ENCODE measurements at places on chromosomes 3 and 15.

DNA sequence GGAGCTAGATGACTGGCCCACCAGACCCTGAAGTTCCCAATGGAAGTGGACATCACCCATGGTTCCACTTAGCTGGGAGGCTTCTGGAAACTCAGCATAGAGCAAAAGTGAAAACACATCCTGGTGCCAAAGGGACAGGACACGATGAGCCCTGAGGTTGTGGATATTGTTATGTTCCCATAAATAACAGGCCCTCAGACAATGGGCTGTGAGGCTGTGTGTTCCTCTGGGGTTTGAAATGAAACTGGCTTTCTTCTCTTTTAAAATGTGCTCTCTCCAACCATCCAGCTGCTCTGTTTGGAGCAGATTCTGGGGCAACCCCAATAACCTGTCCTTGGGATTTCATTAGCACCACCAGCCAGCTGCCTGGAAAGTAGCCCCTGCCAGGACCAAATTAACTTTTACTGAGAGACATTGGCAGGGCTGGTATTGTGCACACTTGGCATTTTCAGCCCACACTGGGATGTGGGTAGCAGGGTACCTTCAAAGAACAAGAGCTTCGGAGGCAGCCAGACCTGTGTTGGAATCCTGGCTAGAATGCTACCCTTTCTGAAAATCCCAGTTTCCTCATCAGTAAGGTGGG, 97.5 kb downstream of the DNAJB8 start:
- no peak for DNase-seq

DNA sequence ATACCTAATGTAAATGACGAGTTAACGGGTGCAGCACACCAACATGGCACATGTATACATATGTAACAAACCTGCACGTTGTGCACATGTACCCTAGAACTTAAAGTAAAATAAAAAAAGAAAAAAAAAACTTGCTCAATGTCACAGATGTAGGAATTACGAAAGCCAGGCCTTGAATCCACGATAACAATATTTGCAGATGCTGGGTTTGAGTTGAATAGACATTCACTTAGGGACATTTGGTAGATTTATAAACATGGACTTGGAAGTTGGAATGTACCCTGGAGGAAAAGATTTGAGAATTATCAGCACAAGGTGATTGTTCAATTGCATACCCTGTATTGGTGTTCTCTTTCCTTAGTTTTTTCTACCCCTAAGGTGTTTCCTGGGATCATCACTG, 260.2 kb upstream of the PEX5L start:
- DNase-seq, result no peak

GRCh38 chr3:27939940-27940339, 217.8 kb upstream of the EOMES start:
- no peak for DNase-seq

- peak; percentile 85 for DNase-seq
Measured at GRCh38 chr3:72152551-72153476, 367.9 kb upstream of the PROK2 start.

- no peak for DNase-seq
Measured at GRCh38 chr15:79904271-79904670, 7.5 kb upstream of the MTHFS start.

DNA sequence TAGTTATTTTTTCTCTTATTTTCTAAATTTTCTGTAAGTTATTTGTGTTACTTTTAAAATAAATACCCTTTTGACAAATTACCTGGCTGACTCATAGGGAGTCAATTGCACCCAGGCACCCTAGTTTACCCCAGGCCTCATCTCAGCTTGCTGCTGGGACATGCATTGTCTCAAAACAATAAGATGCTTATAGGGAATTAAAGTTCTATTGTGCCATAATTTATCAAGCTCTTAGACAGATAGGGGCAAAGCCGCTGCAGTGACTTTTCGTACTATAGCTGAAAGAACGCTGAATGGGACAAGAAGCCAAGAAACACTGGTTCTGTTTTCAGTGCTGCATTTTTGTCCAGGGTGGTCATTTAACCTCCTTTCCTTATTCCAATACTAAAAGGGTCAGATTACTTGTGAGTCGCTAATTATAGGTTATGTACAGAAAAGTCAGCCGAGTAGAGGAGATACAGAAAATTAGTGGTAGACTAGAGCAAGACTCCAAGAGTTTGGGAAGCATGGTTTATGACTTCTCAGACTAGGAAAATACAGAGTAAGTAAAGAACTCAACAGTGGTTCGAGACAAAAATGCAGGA, 50.3 kb downstream of the EXD1 start:
- no peak for DNase-seq

GRCh38 chr3:2934541-2934940, 175.6 kb downstream of the IL5RA start:
- DNase-seq, result no peak

DNA sequence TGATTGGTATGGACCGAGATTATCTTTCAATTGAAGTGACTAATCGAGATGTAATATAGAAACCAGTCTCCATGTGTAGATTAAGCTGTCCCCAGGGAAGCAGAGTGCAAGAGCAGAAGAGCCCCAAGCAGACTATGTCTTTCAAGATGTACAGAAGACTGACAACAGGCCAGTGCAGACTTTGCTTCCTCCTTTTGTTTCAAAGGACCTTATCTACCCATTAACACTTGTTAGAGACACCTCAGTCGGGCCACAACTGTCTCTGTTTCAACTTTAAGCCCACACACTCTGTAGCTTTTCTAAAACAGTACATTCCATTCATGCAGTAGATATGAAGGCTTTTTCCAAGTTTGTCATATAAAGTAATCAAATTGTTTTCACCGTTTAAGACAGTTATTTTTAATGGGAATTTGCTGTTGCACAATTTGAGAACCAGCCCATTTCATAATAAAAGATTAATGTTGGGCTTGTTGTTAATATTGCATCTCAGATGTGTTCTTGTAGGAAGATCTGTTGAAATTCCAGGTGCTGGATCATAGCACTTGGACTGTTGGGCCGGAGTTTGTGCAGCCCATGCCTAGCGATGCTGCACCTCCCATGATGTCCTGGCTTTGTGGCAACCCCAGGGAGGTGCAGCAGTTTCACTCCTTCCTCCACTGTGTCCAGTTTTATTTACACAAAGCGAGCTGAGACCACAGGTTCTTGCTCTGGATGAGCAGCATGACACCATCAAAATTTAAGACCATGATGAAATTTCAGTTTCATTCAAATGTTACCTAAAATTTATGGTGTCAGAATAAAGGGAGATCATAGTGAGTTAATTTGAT, 12.4 kb downstream of the GORASP1 start:
- DNase-seq, result no peak

DNA sequence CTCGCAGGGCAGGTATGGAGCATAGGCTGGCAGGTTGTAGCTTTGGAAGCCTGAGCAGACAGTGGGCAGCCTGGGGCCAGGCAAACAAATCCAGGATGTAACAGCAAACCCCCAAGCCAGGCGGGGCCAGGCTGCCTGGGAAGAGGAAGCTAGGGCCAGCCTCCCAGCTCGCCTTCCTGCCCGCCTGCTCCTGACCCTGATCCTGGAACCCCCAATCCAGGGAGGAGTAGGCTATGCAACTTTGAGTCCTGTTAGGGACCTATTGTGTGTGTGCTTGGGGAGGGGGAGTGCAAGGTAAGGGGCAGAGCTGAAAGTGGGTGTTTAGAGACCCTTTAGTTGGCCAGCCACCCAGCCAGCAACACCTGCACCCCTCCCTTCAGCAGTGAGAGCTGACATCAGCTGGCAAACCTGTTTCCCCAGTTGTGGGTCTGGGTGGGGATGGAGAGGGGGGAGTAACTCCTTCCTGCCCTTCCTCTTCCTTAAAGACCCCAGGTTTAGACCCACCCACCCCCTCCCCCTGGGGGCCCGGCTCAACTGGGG, 2.5 kb downstream of the NBEAL2 start:
- no peak for DNase-seq

- no peak for DNase-seq
Measured at GRCh38 chr15:29888646-29889045, 66.4 kb upstream of the TJP1 start.

GRCh38 chr3:64216274-64217147, 8.8 kb downstream of the PRICKLE2 start:
- DNase-seq, result no peak

- no peak for DNase-seq
Measured at GRCh38 chr15:50150349-50150748, 31.3 kb upstream of the ATP8B4 start.

GRCh38 chr3:39193391-39193790, 996 bp upstream of the XIRP1 start:
- DNase-seq, result no peak

DNA sequence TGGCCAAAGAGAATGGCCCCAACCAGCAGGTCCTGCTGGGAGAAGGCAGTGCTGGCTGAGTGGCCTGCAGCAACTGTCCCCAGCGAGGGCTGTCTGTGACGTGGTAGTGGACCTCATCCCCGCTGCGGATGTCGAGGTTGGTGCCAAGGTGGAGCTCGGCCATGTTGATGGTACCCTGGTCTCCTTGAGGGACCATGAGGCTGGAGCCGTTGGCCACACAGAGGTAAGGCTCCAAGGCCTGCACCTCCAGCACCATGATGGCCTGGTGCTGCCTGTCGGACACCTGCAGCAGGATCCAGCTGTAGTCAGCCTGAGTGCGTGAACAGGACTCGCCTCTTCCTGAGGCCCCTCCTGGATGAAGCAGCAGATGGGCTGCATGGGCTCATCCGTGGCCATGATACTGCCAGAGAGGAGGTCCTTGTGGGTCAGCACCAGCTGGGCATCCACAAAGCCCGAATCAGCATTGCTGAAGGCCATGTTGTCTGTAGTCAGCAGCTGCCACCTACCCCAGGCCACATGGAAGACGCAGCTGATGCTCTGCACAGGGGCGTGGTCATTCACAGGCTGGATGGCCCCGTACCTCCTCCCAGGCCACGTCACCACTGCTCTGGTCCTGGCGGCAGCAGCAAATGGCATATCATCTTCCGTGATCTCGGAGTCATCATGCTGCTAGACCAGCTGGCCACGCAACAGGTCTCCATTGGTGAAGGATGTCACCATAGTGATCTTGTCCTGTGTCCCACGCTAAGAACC, 167.5 kb downstream of the GOLGA6L4 start:
- peak; percentile 9 for DNase-seq

DNA sequence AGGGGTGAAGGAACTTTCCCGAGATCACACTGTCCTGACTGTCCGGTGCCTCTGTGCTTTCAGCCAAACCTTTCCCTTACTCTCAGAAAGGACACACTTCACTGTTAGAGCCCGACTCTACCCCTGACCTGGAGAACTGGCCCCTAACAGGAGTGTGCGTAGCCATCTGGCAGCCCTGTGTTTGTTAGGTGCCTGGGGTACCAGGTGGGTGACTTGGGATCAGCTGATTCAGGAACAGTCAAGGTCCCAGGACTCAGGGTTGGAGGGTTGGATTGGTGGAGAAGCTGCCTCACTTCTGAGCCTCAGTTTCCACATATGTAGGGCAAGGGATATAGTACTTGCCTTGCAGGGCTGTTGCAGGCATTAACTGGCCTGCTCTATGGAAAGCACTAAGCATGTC, 98.3 kb upstream of the SLC6A11 start:
- DNase-seq, result no peak

- no peak for DNase-seq
Measured at GRCh38 chr15:79349525-79349924, 38.6 kb downstream of the TMED3 start.

- DNase-seq, result no peak
Measured at GRCh38 chr15:38455092-38455491, 1.2 kb downstream of the FAM98B start.

- peak; percentile 53 for DNase-seq
Measured at GRCh38 chr3:113948015-113948917, 453 bp downstream of the ZDHHC23 start.

GRCh38 chr15:63019511-63020109, 22.9 kb upstream of the TPM1 start:
- no peak for DNase-seq

DNA sequence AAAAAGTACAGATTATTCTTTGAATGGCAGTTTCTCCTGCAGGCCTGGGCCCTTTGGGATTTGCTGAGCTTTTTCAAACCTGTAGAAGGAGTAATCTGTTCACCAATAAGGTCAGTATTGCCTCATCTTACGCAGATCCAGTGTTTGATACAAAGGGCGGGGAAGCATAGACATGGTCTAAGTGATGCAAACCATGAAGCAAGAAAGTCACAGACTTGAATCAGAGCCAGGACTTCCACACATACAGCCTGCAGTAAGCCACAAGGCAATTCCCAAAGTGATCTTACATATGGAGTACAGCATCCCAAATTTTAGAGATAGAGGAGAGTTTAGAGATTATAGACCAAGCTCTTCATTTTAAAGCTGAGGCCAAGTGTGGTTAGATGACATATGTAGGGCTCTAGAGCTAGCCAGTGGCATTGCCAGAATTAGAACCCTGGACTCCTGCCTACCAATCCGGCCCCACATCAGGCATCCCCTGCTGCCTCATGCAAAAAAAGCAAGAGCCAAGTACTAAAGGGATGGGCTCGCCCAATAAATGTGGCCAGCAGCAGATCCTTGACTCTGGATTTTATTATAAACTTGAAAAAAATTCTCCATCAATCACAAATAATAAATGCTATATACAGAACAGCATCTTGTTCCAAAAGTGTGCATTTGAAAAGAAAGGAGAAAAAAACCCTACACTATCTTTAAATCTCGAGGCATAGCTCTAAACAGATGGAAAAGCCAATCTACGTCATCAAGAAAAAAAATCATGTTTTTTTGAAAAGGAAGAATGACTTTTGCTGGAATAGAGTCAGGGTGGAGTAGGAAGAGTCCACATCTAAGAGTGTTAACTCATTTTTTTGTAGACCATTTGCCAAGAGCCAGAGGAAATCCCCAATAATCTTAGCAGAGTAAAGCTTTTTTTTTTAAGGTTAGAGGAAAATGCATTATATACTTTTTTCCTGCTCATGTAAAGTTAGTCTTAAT, 24.0 kb downstream of the ABI3BP start:
- no peak for DNase-seq

DNA sequence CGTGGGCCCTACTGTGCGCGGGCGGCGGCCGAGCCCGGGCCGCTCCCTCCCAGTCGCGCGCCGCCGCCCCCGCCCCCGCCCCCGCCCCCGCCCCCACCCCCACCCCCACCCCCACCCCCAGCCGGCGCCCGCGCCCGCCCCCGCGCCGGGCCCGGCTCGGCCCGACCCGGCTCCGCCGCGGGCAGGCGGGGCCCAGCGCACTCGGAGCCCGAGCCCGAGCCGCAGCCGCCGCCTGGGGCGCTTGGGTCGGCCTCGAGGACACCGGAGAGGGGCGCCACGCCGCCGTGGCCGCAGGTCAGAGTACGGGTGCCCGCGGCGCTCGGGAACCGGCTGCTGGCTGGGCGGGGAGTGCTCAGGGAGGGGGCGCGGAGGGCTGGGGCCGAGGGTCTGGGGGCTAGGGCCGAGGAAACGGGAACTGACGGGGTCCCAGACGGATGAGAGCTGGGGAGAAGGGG, 1.1 kb upstream of the PPARG start:
- DNase-seq, result peak; percentile 49

DNA sequence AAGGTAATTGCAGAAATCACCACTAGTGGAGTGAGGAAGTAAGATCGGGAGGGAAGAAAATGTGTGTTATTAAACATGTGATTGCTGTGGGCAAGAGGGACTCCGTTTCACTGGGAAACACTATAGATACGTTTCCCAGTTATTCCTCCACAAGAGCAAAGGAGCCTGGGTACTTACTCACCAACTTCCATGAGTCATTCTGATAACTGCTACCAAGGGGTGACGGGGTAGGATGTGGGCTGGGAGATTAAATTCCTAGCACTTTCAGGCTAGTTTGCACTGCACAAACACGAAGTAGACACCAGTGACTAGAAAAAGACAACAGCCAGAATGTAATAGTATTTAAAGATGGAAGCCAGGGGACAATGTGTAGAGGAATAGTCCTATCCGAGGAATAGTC, 812.9 kb upstream of the CFAP20DC start:
- DNase-seq, result no peak
